ENCODE measurements at places on chromosomes 3 and 15.

GRCh38 chr15:87609894-87610293 lies 646.6 kb downstream of the NTRK3 start:
- no peak for DNase-seq

DNA sequence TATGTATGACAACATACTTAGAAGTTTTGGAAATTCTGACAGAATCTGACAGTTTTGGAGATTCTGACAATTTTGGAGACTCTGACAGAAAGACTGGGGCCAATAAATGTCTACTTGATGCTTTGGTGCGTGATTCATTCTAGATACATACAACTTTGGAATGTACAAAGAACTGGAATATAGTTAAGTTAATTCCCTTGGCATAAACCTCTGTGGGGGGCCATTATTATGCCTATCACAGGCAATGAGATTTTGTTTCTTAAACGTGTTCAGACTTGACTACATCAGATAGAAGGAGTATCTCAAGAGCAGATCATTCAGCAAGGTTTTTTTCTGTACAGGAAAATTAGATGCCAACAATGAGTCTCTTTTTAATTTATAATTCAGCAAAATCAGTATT lies 617.6 kb upstream of the ZNF717 start:
- no peak for DNase-seq

DNA sequence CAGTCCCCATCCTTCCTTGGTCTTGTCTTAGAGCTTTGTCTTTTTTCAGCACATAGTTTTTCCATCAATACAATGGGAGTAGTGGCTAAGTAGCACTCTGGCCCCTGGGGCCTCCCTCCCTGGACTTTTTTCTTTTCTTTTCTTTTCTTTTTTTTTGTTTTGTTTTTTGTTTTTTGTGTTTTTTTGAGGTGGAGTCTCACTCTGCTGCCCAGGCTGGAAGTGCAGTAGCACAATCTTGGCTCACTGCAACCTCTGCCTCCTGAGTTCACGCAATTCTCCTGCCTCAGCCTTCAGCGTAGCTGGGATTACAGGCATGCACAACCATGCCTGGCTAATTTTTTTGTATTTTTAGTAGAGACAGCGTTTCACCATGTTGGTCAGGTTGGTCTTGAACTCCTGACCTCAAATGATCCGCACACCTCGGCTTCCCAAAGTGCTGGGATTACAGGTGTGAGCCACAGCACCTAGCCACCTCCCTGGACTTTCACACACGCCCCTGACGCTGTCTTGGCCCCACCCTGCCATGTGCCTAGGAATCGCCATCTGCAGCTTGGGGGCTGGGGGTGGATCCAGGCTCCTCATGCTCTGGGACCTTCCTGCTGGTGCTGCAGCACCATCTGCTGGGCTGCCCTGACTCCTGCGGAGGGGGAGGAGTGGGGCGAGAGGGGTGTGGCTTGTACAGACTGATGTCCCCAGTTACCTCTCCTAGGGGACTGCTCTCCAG lies 2.8 kb downstream of the C15orf39 start:
- peak; percentile 91 for DNase-seq

- DNase-seq = peak; percentile 14
Observed at GRCh38 chr15:65862682-65863081, 6.6 kb upstream of the RAB11A start.

DNA sequence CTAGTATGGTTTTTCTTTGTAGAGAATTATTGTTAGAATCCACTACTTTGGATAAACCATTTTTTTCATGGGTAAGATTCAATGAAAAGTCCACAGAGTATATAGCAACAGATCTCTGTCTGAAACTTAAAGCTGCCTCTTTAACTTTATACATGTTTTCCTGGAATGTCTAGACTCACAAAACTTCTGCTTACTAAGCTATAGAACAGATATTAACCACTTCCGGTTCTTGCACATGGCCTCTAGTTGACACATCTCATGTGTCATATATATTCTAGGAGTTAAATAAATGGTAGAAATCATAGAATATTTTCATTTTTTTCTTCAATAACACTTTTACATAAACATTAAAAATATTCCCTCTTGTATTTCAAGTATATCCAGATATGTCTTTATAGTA lies 1693.9 kb downstream of the SI start:
- no peak for DNase-seq

DNA sequence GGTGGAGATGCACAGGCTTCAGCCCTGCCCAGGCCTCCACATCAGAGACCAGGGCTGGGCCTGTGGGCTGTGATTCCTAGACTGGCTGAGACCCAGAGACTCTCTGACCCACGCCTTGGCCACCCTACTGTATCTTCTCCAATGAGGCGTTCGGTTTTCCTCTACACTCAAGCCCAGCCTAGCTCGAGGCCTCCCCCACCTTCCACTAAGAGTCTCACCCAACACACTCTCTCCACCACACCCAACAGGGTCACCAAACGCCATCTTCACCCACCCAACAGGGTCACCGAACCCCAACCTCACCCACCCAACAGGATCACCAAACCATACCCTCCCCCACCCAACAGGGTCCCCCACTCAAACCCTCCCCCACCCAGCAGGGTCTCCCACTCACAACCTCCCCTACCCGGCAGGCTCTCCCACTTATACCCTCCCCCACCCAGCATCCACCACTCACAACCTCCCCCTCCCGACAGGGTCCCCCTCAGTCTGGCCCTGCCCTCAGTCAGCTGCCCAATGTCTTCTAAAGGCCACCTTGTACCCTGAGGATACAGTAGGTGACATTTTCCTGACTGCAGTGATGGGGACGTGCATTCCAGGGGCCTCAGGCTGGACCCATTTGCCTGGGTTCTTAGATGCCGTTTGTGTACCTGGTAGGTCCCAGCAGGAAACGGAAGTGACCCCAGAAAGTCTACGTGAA lies 20.4 kb downstream of the CFAP100 start:
- DNase-seq = no peak

GRCh38 chr3:98954791-98955604 lies 53.5 kb upstream of the DCBLD2 start:
- no peak for DNase-seq

DNA sequence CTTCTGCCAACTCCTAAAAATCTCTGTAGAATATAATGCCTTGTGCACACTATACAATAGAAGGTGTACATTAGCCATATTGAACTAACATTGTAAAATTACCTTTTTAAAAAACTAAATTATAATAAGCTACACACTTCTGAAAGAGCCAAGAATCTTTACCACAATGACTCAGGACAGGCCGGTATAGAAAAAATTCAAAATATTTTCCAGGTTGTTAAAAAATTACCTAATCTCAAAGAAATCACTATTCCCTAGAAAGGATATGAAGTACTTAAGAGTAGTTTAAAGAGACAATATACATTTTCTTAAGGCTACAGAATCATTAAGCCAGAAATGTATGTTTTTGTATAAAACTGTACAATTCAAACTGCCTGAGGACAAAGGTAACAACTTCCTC lies 48.5 kb downstream of the TJP1 start:
- DNase-seq = no peak

DNA sequence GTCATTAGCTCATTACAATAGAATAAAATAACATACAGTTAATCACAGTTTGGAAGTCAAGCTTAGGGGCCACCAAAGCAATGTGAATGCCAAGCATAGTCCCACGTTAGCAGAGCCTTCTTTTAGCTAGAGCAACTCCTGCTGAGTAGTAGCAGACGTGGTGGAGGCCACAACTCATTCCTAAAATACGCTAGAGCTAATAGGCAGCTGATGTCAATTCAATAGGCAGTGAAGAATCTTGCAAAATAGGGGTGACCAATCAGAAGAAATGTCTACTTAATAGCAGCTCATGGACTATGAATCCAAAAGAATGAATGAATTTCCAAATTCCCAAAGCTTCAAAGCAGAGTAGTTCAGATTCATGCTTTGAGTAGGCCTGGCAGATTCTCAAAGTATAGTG lies 292.9 kb upstream of the RORA start:
- no peak for DNase-seq

DNA sequence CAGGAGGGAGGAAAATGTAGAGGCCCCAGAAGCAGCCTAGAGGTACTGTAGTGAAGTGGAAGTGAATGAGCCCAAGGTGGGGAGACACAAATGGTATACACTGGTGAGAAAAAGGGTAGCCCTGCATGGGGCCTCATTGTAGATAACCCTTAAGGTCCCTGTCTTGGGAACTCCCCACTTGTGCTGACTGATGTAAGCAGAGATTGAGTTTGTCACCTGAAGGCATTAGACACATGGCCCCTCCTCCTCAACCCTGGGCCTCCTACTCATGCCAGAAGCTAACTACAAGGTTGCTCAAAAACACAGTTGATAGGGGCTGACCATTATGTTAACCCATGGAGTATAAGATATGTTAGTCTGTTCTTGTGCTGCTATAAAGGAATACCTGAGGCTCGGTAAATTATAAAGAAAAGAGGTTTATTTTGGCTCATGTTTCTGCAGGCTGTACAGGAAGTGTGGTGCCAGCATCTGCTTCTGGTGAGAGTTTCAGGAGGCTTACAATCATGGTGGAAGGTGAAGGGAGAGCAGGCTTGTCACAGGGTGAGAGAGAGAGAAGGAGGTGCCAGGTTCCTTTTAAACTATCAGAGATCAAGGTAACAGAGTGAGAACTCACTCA lies 84.6 kb upstream of the RNU6-1 start:
- DNase-seq = no peak

DNA sequence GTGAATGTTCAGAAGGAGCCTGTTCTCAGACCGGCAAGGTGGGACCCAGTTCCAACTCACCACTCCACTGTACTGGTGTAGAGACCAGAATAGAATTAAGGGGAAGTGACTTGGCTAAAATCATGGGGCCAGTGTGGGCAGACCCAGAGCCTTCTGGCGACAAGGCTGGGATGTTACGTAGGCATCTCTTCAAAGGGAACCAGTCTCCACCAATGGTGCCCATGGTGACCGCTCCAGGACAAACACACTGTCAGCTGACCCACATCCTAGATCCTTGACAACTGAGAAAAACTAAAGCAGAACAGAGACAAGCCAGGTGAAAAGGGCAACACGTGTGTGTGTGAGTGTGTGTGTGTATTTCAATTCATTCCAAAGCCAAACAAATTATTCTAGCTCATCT lies 321.7 kb upstream of the FRG2C start:
- DNase-seq = no peak

GRCh38 chr15:57017024-57017423 lies 98.6 kb downstream of the TCF12 start:
- DNase-seq = peak; percentile 45
